ENCODE measurements at places on chromosomes 12 and 14.

GRCh38 chr14:32601069-32601468, 272.0 kb downstream of the AKAP6 start:
- DNase-seq = no peak

- no peak for DNase-seq
Observed at GRCh38 chr12:48183876-48184548, 568 bp downstream of the CCDC184 start.

DNA sequence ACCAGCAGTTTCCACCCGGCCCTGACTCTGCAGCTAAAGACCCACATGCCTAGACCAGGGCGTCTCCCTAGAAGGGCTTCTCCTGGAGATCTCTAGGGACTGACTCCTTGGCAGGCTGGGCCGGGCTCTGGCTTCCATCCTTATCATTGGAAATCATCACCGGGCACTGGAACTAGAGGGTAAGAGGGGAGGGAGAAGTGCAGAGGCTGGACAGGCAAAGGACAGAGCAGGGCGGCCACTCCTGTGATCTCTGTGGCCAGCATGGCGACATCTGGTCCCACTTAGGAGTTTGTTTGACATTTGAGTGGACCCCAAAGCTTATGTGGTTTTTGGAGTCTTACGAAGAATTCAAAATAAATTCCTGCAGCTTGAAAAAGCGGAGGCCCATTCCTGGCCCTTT, 7.1 kb downstream of the LTBP2 start:
- DNase-seq = no peak

DNA sequence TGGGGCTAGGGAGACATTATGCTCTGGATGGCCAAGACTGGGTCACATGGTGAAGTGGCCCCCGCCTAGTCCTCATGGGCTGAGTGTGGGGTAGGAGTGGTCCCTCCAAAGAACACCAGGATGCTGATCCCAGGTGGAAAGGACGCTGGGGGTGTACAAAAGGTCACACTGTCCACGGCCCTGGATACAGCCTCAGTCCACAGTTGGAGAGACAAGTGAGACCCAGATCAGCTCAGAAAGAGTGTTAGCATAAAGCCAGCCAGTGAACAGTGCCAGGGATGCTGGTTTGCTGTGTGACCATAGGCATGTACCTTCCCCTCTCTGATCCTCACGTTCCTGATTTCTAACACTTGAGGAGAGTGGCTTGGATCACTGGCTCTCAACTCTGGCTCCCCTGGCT, 13.4 kb upstream of the OAS2 start:
- peak; percentile 29 for DNase-seq

DNA sequence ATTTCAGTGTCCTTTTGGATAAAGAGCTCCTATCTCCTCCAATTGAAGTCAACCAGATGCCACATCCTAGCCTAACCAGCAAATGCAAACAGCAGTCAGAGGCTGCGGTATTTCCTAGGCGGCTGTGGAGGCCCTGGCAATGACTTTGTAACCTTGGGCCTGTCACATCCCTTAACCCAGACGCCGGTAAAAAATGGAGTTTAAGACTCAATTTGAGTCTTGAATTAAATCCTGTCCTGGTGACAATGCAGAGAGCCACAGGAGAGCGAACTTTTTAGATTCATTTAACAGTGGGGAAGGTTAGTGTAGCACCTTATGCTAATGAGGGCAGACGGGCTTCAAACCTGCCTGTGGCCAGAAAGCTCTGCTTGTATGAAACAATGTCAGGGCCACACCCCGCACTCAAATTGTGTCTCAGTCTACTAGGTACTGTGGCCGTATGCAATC, 1.3 kb downstream of the C12orf75 start:
- DNase-seq = peak; percentile 71

DNA sequence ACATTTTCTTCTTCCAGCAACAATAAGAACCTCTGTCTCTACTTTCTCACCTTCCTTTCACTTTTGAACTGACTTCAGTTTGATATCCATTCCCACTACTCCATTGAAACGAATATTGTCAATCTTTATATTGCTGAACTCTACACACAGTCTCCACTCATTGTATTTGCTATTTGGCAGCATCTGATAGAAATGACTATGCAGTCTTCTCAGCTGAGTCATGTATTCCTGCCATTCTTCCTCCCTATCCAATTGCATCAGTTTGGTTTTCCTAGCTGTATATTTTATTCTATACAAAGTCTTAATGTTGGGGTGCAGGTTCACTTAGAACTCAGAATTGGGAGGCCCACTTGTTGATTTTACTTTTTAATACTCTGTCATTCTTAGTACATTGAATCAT, 107.5 kb upstream of the CPNE8 start:
- no peak for DNase-seq

DNA sequence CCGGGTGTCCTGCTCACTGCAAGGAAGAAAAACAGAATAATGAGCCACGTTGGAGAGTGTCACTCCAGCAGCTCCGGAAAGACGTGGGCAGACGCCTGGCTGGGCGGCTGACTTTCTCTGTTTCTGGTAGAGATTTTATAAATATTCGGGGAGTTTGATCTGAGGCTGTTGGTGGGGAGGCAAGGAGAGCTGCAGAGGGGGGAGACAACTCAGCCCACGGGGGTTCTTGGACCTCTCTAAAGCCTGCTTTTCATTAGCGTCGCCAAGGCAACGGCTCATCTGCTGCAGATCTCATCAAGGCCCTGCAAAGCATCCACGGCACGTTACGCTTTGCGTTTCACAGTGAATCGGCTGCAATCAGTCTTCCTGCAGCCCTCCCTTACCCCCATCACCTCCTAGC, 207.2 kb downstream of the ZFP36L1 start:
- DNase-seq = no peak

GRCh38 chr14:48527832-48528231, 852.4 kb upstream of the MDGA2 start:
- peak; percentile 83 for DNase-seq

DNA sequence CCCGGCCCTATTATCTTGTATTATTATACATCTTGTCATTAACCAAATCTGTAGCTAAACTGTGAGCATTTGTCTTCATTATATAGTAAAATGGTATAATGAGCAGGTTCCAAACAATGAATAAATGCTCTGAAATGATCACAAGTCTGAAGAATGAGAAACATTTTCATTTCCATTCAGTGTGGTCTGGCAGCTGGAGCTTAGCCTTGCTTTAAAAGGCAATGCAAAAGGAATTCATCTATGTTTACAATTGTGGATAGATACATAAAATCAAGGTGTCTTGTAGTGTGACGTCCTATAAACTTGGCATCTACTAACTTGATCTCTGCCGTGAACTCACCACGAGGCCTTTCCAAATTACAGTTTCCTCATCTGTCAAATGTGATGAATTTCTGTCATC, 168.3 kb downstream of the RMST start:
- DNase-seq = no peak

DNA sequence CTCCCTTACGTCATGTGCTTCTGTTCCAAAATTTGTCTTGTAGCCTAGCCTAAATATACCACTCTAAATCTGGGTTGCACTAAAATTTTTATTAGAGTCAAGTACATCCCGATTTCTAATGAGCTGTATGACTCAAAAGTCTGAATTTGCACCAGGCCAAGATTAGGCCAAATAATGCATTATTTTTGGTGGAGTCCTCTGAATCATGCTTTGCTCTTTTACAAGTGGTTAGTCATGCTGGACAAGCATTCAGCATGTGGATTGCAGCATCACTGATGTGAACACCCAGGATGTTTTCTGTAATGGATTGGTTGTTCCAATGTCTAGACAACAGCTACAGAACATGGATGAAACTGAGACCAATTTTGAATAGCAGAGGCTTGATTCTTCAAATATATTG, 23.7 kb downstream of the HEBP1 start:
- no peak for DNase-seq

DNA sequence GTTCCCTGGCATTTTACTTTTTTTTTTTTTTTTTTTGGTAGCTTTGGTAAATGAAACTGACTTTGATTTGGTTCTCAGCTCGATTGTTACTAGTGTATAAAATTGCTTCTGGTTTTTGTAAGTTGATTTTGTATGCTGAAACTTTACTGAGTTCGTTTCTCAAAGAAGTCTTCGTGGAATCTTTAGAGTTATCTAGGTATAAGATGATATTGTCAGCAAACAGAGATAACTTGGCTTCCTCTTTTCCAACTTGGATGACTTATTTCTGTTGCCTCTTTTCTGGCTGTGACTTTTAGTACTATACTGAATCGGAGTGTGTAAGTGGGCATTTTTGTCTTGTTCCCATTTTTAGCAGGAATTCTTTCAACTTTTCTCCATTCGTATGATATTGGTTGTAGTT, 28.1 kb downstream of the USP15 start:
- no peak for DNase-seq

DNA sequence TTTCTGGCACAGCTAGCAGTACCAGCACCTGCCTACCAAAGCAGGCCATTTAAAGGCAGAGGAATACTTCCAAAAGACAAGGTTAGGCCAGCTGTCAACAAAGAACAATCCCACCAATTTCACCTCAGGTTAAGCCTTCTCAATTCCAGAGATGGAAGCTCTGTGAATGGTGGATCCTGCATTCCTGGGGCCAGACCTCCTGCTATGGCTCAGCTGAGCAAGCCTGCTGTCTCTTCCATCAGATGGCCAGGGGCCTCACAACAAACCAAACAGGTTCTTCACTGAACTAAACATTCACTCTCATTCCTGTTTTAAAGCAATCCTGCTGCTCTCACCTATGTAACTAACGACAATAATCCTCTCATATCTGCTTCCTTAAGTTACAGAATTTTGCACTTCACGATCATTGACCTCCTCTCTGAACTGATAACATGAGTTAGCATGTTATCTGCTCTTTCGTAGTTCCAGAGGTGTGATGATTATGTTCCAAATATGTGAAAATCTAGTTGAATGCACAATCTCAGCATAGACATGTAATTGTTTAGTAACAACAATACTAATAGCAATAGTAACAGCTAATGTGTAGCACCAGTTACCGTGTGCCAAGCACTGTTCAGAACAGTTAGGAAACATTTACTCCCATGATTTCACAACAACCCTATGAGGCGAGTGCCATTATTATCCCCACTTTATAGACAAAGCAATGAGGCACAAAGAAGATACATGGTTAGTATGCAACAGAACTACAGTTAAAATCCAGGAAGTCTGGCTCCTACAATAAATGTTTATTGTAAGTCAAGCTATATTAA, 73.2 kb downstream of the SLC2A13 start:
- DNase-seq = peak; percentile 96

DNA sequence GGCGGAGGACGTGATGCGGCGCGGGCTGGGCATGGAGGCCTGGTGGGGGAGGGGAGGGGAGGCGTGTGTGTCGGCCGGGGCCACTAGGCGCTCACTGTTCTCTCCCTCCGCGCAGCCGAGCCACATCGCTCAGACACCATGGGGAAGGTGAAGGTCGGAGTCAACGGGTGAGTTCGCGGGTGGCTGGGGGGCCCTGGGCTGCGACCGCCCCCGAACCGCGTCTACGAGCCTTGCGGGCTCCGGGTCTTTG, 303 bp downstream of the GAPDH start:
- no peak for DNase-seq

- no peak for DNase-seq
Observed at GRCh38 chr14:31241450-31242114, 34.0 kb upstream of the HECTD1 start.

GRCh38 chr12:119117936-119118335, 60.8 kb upstream of the HSPB8 start:
- peak; percentile 78 for DNase-seq

DNA sequence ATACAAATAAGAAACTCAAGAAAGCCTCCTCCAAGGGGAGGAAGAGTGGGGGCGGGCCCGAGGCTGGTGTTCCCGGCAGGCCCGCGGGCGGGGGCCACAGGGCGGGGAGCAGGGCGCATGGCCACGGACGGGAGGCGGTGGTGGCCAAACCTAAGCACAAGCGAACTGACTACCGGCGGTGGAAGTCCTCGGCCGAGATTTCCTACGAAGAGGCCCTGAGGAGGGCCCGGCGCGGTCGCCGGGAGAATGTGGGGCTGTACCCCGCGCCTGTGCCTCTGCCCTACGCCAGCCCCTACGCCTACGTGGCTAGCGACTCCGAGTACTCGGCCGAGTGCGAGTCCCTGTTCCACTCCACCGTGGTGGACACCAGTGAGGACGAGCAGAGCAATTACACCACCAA, 8.7 kb downstream of the DACT1 start:
- DNase-seq = no peak

GRCh38 chr12:116465407-116465806, 93.8 kb upstream of the MAP1LC3B2 start:
- DNase-seq = no peak

DNA sequence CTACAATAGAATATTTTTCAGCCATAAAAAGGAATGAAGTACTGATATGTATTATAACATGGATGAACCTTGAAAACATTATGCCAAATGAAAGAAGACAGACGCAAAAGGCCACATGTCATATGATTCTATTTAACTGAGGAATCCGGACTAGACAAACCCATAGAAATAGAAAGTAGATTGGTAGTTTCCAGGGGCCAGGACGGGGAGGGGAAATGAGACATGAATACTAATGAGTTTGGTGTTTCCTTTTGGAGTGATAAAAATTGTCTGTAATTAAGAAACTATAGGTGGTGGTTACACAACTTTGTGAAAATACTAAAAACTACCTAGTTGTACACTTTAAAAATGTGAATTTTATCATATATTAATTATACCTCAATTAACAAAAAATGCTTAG, 247.6 kb downstream of the BCAT1 start:
- DNase-seq = no peak

GRCh38 chr14:21668377-21668776, 5.2 kb downstream of the OR4E1 start:
- no peak for DNase-seq

DNA sequence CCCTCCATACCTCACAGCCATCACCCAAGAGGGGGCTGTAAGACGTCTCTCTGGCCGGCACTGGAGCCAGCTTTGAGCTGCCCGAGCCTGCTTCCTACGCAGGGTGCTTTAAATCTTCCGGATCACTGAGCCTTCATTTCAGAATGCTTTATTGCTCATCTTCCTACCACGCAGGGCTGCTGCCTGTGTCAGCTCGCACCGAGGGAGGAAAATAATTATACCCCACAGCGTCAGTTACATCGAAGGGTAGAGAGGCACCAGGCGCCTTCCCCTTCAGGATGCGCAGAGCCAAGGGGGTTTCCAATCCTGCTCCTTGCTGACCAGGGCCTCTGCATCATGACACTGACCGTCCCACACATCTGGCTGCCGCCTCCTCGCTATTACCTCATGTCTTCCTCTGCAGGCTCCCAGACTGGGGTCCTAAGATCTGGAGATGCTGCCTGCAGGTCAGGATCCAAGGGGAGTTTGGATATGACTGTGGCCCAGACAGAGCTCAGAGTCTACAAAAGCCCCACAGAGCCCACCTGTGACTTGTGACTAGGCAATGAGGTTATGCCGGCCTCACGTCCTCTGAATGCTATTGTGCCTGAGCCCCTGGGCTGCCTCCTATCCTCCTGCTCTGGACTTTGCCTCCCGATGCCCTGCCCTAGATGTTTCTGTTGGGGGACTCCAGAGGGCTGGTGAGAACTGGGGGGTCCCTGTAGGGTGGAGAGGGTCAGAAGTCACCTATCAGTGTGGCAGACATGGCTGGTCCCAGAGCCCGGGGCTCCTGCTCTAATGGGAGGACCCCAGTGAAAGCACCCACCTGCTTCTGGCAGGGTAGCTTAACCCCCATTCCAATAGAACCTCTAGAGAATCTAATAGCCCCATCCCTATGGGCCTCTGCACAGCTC, 220.3 kb upstream of the RTL1 start:
- DNase-seq = peak; percentile 41

- DNase-seq = peak; percentile 69
Observed at GRCh38 chr14:65065719-65066118, 36.6 kb downstream of the MAX start.

All from islet precursor cell (in vitro differentiated cells).